NCI-H2081 treated with DMSO at 0.1 percent for 48 hours (cell line): ENCODE measurements at places on chromosomes 4 and X.

DNA sequence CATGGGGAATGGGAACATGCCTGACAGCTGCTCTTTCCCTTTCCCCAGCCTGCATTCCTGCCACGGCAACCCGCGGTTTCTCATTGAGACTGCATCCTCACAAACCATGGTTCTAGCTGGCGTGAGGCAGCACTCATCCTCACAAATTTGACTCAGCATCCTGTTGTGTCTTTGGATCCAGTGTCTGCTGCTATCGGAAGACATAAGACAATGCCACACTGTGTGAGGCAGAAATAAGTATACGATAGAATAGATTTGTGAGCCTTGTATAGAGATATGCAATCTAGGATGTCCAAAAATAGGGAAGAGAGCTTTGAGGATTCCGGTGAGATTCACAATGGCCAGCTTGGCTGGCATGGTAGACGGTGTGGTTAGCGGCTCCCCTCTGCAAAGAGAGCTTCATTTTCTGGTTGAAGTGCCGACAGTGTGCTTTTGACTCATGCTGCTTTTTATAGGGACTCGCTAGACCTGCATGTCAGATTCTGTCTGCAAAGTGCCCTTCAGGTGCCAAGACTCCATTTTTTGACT, 161.3 kb upstream of the PSAPL1 start:
- DNase-seq, result no peak

DNA sequence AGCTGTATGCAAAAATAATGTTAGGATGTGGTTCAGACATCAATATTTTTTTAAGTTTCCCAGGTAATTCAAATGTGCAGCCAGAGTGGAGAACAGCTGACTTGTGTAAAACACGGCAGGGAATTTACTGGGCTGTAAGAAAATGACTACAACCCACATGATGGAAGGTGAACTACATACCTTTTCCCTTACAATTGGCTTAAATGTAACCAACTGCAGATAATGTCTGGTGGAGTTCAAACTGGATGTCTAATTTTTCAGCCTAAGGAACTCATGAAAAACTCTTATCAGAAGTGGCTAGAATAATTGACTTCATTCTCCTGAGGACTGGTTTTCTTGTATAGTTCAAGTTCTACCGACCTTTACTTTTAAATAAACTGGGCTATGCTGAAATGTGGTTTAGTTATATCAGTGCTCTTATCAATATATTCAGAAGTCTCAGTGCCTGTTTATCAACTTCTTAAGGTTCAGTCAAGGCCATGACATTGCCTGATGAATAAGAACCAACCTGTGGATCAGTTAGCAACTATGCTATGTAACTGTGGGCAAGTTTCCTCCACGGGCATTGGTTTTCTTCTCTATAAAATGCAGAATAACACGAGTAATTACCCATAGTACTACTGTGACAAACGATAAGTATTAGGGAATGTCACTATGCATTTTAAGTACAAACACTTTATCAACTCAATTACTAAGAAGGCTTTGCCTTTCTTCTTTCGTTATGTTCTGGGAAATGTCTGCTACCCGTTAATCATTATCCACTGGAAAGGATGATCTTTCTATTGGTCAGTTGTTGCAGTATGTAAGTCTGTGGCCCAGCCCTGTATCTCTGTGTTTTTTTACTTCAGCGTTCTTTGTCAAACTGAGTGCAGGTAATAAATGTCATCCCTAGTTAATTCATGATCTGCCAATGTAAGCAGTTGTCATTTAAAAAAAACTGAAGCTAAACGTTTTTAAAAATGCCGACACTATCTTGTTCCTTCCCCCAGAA, 181.6 kb downstream of the PCDH7 start:
- DNase-seq, result no peak

- DNase-seq, result no peak
These were observed 1.9 kb downstream of the ADGRA3 start for GRCh38 chr4:22514001-22514400.

- DNase-seq, result no peak
These were observed 353.5 kb downstream of the ADGRL3 start for GRCh38 chr4:61553557-61554125.

DNA sequence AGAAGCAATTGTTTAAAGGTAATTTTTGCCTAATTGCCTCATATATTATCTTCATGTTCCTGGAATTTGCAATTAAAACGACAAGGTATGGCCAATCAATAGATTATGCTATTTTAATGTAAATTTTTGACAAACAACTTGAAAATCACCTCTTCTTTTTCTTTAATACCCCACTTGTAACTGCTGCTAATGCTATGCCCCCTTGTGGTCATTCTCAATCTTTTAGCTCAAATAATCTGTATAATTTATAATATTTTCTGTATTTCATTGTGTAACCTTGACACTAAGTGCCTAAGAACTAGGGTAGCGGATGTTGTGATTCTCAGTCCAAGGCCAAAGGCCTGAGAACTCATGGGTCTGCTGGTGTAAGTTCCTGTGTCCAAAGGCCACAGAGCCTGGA, 831.7 kb upstream of the POU3F4 start:
- DNase-seq, result no peak

GRCh38 chr4:1788254-1788973, 4.7 kb upstream of the FGFR3 start:
- DNase-seq, result no peak

DNA sequence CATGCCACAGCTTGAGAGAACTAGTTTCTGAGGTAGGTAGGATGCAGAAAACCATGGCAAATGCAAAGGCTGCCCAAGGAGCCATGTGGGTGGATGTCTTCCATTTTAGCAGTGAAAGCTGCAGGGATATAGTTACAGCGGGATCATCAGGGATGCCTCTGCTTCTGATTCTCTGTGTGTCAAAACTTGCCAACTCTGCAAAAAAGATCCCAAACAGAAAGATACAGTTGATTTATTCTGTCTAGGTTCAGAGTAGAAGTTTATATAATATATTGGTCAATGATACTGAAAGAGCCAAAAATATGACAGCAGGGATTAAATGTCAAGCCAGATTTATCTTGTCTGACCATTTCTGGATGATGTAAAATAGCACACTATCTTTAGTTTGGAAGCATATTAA, 42.4 kb upstream of the SFRP2 start:
- DNase-seq, result no peak

DNA sequence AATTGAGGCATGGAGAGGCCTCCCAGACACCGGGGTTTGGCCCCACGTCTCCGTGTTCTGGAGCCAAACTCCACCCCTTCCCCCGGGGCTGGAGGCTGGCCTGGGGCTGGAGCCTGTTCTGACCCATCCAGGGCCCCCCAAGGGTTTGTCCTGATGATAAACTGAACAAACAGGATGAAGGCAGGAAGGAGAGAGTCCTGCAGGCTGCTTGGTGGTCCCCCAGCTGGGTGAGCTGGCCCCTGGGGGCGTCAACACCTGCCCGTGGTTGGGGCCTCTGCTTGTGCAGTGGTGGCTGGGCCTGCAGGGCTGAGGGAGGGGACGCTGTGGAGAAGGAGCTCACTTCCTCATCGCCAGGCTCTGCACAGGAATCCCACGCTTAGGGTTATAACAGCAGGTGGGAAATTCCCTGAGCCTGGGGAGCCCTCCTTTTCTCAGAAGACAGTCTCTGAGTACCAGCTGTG, 2.3 kb downstream of the SH3TC1 start:
- DNase-seq, result no peak

DNA sequence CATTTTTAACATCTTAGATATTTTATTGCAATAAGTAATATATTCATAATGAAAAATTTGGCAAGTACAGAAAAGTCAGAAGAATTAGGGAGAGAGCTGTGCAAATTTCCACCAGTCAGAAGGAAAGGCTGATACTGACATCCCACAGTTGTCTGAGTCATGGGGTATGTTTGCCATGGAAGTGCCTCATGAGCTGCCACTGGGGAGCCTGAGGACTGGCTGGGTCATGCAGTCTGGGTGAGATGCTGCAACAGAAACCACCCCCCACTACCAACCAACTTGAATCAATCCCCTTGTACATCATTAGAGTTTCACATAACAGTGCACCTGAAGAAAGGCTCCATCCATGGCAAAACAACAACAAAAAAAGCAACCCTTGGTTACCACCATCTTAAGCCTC, 45.2 kb upstream of the ENPP6 start:
- DNase-seq, result no peak

DNA sequence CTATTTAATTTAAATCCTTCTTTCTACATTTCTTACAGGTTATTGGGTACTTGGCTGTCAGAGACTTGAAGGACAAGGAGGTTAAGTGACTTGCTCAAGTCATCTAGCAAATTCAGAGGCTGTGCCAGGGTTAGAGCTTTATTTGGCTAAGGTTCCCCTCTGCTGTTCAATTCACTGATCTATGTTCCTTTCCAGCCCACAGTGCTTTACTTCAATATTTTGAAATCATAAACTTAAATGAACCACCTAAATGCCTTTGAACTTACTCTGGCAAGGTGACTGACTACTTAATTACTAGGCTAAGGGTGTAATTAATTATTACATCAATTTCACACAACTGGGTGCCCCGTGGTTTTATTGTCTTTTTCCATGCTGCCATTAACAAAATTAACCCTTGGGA, 288.7 kb downstream of the CAMK2D start:
- no peak for DNase-seq

- no peak for DNase-seq
These were observed 37.5 kb downstream of the MTMR1 start for GRCh38 chrX:150730719-150731118.

DNA sequence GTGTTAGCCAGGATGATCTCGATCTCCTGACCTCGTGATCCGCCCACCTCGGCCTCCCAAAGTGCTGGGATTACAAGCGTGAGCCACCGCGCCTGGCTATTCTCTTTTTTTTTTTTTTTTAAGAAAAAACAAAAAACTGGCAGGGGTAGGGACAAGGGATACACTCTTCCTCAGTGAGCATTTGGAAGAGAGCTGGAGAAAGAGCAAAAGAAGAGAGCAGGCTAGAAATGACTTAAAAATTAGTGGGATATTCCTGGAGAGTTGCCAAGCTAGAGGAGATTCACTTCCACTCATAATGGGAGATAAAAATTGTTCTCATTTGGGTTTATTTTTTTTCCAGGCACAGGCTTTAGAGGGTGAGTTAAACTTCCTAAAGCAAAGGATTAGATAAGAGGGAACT, 140.0 kb upstream of the SCML1 start:
- no peak for DNase-seq

- DNase-seq, result no peak
These were observed 14.9 kb downstream of the NKX6-1 start for GRCh38 chr4:84484236-84484635.

GRCh38 chrX:49139713-49140112, 16.2 kb upstream of the GPKOW start:
- no peak for DNase-seq

- no peak for DNase-seq
These were observed 69.4 kb upstream of the SORBS2 start for GRCh38 chr4:185881430-185881829.

DNA sequence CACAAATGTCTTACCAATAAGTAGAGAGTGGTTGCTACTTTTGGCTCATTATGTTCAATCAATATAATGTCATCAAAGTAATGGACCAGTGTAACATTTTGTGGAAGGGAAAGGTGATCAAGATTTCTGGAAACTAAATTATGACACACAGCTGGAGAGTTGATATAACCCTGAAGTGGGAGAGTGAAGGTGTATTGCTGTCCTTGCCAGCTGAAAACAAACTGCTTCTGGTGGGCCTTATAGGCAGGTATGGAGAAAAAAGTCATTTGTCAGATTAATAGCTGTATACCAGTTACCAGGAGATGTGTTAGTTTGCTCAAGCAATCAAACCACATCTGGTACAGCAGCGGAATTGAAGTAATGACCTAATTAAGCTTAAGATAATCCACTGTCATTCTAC, 17.3 kb upstream of the GUCY1B1 start:
- no peak for DNase-seq

GRCh38 chr4:146333187-146333894, 119.0 kb downstream of the REELD1 start:
- DNase-seq, result no peak

DNA sequence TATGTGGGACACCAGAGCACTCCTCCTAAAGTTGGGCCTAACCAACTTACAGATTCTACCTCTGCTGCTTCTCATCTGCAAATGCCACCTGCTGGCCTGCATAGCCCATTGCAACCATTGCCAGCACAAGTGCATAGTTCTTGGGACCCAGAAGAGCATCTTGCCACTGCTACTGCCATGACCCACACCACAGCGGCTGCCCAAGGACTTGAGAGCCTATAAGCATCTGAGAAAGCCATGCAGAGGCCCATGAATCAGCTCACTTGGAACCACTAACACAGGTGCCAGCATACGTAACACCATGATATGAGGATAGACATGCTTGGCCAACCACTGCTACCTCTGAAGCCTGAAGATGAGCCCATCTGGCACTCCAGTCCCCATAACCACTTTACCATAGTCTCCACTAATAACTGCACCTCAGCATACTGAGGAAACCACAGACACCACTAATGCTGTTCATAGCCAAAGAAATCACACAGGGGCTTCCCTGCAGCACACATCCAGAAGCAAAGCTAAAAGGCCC, 258.1 kb upstream of the AGTR2 start:
- DNase-seq, result no peak
